ENCODE measurements at places on chromosomes 11 and 22.

GRCh38 chr11:12291313-12291712 is 86.1 kb upstream of the PARVA start:
- no peak for DNase-seq

GRCh38 chr11:94049351-94049750 is 28.2 kb downstream of the HEPHL1 start:
- no peak for DNase-seq

DNA sequence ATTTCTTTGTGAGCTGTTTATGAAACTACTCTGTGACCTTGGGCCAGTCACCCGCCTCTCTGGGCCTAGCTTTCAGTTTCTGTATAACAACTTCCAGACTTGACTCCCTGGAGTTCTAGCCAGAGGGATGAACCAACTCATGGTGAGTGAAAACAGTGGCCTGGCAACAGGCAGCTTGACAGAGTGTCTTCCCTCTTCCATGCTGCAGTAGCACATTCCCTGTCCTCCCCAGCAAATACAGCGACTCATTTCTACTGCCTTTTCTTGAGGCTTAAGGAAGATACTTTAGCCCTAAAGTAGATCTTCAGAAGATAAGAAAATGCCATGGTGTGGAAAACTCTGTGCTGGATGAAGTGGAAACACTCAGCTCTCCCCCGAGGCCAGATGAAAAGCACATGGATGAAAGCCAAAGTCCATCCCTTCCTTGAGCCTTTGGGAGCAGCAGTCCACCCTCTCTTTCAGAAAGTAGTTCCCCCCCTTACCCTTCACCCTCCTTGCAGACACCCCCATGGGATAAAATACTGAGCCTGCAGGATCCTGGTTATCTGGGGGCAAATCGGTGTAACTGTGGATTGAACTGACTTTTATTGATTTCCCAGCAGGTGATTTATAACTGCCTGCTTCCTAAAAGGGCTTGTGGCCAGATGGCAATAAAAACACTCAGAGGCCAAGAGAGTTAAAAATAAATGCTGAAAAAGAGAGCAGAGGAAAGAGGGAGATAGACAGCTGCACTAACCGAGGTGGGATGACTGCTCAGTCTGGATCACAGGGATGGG is 24.1 kb downstream of the IRAG1 start:
- no peak for DNase-seq

DNA sequence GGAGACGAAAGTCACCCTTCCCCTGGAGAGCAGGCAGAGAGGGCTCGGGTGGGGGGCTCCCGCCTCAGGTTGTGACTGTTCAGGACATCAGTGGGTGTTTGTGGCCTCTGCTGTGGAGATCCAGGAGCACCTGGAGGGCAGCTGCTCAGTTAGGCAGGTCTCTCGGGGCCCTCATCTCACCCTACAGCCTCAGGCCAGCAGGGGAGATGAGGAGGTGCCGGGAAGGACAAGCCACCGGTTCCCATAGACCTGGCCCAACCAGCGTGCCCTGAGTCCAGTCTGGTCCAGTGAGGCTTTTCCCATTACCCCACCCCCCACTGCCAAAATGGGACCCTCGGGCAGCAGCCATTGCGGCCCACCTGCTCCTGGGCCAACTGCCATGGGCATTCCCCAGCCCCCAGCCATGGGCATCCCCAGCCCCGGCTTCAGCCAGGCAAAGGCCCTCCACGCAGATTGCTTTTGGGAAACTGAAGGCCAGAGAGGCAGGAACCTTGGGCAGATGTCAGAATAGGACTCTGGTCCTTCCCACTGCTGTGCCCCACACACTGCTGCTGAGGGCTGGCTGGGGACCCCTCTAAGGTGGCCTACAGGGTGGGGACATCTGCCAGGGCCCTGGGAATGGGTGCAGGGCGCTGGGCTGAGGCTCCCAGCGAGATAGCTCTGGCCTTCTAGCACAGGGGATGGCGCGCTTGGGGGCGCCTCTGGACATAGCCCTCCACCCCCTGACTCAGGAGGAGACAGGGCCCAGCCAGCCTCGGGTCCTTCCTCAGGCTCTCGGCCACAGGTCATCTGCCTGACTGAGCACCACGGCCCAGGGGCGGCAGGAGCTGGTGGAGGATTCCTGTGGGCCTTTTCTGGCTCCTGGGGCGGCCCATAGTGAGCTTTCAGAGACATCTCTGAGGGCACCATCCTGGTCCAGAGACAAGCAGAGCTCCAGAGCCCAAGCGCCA is 4.8 kb downstream of the PIM3 start:
- no peak for DNase-seq

GRCh38 chr11:123584186-123584585 is 70.2 kb downstream of the SCN3B start:
- no peak for DNase-seq
